ENCODE measurements at places on chromosomes 16 and 17. TPM values are rescaled to one million over a fixed set of nuclear protein-coding genes. Genes with fewer than 3 reads are reported as not detected.

DNA sequence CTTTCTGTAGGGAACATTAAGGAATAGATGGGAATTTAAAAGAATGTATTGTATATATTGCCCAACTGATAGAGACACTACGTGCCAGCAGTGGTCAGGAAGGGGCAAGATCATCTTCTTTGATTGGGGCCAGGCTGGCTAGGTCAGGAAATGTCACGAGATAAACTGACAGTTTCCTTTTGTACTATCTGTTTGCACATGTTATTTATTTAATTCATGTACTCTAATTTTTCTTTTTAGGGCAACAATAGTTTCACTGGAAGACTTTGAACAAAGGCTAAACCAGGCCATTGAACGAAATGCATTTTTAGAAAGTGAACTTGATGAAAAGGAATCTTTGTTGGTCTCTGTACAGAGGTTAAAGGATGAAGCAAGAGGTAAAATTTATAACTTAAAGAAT is 12.6 kb downstream of the NDEL1 start:
- H3K36me3 ChIP-seq: peaks cover 83% of the 10 kb centered on the region
- DNase-seq: no peak
- no peak overlapping the region for H3K27ac ChIP-seq
- H3K4me1 ChIP-seq: peaks cover 26% of the 10 kb centered on the region
- H3K27me3 ChIP-seq: no peaks in the 10 kb centered on the region
- H3K4me3 ChIP-seq: no peak overlapping the region

DNA sequence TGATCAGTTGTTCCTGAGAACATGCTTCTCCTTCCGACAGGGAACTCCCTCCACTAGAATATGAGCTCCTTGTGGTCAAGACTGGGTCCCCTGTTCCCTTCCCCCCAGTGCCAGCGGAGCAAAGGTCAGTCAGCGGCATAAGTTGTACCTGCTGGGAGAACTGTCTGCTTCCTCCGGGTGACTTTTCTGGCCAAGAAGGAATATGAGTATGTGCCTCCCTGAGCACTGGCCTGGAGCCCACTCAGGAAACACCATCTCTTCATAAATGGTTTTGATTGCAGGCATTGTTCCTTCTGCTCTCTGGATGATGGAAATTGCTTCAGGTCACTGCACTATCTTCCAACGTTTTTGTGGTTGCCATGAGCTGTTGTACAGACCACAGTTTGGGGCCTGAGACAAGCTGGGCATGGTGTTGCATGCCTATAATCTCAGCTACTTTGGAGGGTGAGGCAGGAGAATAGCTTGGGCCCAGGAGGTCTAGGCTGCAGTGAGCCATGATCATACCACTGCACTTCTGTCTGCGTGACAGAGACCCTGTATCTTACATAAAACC is 2.9 kb upstream of the P4HB start:
- no peak overlapping the region for H3K4me3 ChIP-seq
- no peaks in the 10 kb centered on the region for H3K27me3 ChIP-seq

GRCh38 chr17:73265646-73266640 is 4.3 kb upstream of the CPSF4L start:
- H3K4me1 ChIP-seq: peaks cover 29% of the 10 kb centered on the region
- no peaks in the 10 kb centered on the region for H3K36me3 ChIP-seq
- no peak overlapping the region for H3K27ac ChIP-seq
- DNase-seq: no peak

DNA sequence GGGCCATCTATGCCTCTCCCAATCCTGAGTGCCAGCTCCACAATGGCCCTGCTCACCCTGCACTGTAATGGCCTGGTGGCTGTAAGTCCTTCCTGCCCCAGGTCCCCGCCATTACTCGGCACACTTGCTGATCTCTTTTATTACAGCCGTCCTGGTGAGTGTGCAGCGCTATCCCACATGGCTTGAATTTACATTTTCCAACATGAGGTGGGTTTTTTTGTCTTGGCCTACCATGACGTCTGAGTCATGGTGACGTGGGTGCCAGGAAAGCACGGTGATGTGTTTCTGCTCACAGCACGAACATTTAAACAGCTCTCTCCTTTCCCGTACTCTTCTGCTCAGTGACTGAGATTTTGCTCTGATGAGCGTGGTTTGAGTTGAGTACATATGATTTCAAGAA is 55.2 kb upstream of the FOXF1 start:
- no peaks in the 10 kb centered on the region for H3K4me1 ChIP-seq
- peaks cover 36% of the 10 kb centered on the region for H3K27me3 ChIP-seq
- H3K36me3 ChIP-seq: no peaks in the 10 kb centered on the region
- no peak overlapping the region for H3K27ac ChIP-seq
- DNase-seq: no peak

The CES3 gene
- total RNA-seq: 0.21 TPM

The CLDN9 gene
- 0.30 TPM for total RNA-seq

DNA sequence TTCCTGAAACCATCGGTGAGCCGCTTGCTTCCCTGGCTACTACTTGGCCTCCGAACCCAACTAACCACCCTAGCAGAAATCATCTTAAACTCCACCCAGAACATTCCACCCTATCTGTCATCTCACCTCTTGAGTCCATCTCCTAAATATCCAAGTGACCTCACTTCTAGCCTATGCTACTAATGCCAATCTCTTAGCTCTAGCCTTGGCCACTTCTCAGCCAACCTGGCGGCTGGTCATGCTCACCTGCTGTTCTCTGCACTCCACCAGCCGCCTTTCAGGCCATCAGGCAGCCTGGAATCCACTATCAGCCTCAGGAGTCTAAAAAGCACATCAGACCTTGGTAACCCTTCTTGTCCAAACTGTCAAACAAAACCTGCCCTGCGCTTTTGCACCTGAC is 11.9 kb upstream of the CYTH1 start:
- no peak overlapping the region for H3K27ac ChIP-seq
- no peaks in the 10 kb centered on the region for H3K27me3 ChIP-seq
- peaks cover 30% of the 10 kb centered on the region for H3K4me1 ChIP-seq
- no peak for DNase-seq

DNA sequence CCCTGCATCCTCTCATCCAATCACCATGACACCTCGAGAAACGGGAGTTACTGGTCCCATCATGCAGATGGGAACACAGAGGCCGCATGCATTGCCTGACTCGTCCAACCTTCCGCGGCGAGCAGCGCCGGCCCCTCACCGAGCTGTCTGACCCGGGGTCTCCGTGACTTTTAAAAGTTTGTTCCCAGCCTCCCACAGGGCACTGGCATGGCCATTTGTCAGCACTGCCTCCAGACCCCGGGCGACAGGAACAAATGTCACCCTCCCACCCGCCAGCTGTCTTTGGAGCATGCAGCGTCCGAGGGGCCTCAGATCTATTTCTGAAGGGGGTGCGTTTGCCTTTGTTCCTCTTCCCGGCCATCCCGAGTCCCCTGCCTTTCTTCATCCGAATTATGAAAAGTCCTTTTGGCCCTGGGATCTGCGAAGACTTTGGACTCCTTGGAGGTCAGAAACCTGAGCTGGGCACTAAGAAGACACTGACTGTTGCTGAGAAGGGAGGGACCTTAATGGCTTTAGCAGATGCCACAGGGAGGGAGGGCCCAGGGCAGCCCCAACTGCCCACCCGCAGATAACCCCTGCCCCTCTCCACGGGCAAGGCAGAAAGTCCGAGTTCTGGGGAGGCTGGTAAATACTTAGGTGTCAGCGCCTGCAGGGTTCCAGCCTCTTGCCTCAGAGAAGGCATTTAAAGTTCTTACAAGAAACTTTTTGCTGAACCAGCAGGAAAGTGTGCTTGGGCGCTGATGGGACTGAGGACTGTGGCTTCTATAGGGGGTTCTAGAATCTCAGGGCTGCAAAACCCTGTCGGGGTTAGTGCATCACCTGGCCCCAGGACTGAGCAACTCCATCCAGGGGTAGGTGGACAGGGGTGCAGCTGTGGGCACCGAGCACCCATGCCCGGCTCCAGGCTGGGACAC is 348.1 kb downstream of the FOXL1 start:
- DNase-seq: no peak
- H3K4me3 ChIP-seq: no peak overlapping the region
- H3K36me3 ChIP-seq: no peaks in the 10 kb centered on the region

DNA sequence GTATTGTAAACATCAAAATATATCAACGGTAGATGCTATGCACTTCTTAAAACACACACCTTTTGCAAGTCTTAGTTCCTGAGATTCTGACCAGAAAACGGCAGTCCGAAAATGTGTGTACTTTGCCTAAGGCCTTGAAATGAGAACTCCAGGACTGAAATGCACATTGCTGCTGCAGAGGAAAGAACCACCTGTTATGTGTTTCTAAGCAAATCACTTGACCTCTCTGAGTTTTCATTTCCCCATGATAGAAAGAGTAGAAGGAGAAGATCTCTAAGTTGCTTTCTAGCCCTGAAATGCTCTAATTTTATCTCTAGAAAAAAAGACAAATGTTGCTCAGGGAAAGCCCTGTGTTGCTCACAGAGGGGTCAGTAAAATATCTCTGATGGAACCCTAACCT is 9.9 kb downstream of the CCDC182 start:
- no peak overlapping the region for H3K27ac ChIP-seq
- H3K27me3 ChIP-seq: no peaks in the 10 kb centered on the region
- no peaks in the 10 kb centered on the region for H3K36me3 ChIP-seq
- DNase-seq: no peak
- no peaks in the 10 kb centered on the region for H3K4me1 ChIP-seq

- no peaks in the 10 kb centered on the region for H3K36me3 ChIP-seq
- H3K27me3 ChIP-seq: no peaks in the 10 kb centered on the region
- no peak overlapping the region for H3K4me3 ChIP-seq
- no peaks in the 10 kb centered on the region for H3K4me1 ChIP-seq
- DNase-seq: no peak
Observed at GRCh38 chr16:78640886-78641285, 541.4 kb downstream of the WWOX start.
